ENCODE measurements at places on chromosomes 7 and 10. TPM values are rescaled to one million over a fixed set of nuclear protein-coding genes. Genes with fewer than 3 reads are reported as not detected.

DNA sequence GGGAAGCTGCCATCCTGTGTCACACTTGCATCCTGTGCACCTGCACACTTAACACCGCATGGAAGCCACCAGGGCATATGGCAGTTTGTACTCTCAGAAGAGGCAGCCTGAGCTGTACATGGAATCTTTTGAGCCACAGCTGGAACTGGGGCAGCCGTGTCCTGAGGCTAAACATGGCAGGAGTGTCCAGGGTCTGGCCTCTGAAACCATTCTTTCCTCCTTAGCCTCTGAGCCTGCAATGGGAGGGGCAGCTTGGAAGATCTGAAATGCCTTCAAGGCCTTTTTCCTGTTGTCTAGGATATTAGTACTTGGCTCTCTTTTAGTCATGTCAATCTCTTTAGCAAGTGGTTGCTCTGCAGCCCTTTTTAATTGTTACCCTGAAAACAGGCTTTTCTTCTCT is 16.4 kb downstream of the PLCE1 start:
- DNase-seq, result no peak

The TMEM236 gene
- 1.0 TPM for total RNA-seq

DNA sequence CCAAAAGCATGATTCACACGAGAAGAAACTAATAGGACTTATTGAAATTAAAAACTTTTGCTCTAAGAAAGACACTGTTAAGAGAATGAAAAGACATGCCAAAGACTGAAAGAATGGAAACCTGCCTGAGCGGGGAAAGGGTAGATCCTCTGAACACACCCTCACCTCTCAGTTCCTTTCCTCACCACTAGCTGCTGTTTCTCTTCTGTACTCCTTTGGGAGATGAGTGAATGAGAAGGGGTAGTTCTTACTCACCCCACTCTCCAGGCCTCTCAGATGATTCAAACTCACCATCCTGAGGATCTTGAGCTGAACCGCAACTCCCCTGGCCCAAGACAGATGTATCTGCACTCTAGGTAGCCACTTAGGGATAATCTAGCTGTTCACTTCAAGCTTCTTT is 41.9 kb downstream of the IQUB start:
- DNase-seq, result no peak

DNA sequence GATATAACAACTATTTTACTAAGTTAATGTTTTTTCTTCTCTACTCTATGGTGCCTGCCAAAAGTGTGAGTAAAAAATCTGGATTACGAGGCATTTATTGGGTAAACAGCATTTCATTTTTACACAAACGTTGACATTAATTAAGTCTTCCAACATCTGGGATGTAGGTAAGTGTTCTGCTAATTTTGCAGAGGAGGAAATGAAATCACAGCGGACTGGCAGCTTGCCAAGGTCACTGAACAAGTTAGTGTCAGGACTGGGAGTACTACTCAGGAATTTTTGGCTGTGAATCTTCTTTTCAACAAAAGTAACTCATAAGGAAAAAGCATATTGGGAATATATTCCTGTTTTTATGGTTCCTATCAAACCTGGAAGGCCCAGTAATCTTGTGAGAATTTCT is 612.1 kb upstream of the FZD8 start:
- DNase-seq, result peak; percentile 75

GRCh38 chr7:117688126-117688525 is 185.1 kb downstream of the CTTNBP2 start:
- no peak for DNase-seq

DNA sequence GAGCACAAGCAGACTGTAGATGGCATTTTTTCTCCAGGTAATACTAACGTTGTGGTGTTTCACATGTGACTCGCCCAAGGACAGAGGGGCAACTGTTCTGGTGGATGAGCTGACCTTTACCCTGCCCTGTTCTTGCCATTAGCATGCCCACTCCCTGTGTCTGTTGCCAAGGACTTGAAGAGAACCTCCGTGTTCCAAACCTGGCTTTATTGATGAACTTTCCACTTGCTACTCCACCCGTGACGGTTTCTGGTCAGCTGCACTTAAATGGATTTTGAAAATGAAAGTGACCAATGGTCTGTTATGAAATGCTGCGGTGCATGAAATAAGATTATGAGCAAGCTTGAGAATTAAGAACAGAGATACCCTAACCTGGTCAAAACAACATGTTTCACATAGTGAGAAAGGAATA is 30.4 kb downstream of the LRRC4 start:
- no peak for DNase-seq

The ARMC3 gene
- not detected for total RNA-seq

GRCh38 chr10:34475786-34476185 is 339.3 kb downstream of the PARD3 start:
- no peak for DNase-seq

DNA sequence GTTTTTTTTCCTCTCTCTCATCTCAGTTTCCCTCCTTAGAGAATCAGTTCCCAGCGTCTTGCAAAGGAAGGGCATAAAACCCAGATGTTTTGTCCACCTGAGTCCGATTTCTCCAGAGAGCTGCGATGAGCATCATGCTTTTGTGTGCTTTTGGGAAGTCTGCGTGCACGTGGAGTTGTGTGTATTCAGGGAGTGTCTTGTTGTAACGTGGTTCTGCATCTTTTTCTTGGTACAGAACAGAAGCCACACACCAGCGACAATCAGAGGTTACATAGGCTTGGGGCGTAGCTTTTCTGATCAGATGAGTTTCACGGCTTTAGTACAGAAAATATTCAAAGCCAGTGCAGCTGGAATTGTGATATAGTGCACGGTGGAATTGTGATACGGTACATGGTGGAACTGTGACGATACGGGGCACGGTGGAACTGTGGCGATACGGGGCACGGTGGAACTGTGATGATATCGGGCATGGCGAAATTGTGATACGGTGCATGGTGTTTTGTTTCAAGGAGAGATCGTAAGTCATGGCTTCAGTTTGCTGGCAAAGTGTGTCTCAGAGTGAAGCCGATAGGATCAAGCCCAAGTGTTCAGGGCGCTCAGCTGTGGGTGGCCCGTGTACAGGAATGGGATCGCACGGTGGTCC is 32.8 kb downstream of the FOXK1 start:
- DNase-seq, result no peak

The WDFY4 gene
- total RNA-seq, result 2.4 TPM

The NPSR1 gene
- total RNA-seq, result not detected

DNA sequence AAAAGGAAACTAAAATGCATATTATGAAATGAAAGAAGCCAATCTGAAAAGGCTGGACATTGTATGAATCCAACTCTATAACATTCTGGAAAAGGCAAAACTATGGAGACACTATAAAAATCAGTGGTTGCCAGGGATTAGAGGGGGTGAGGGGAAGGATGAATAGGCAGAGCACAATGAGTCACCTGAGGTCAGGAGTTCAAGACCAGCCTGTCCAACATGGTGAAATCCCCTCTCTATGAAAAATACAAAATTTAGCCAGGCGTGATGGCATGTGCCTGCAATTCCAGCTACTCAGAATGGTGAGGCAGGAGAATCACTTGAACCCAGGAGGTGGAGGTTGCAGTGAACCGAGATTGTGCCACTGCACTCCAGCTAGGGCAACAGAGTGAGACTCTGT is 324.8 kb upstream of the PHYHIPL start:
- no peak for DNase-seq

- DNase-seq, result no peak
Measured at GRCh38 chr10:64261092-64261491, 739.9 kb downstream of the REEP3 start.

The EN2 gene
- not detected for total RNA-seq

GRCh38 chr10:35497909-35498308 is 107.2 kb upstream of the GJD4 start:
- DNase-seq, result no peak

DNA sequence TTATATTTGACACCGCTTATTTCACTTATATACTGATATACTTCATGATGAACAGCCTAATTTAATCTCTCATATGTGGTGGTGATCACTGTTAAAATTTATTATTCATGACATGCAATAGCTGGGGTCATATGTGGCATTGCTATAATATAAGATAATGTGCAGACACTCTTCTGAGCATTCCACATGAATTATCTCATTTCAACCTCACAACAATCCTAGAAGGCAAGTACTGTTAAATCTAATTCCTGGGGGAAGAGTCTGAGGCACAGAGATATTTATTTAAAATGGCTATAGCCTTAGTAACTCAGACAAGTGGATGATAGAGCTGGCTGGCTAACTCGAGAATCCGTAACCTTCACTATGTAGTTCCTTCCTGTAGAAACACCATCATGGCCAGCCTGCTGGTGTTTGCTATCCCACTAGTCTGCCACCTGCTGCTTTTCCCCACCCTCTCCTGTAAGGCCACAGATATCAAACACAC is 46.6 kb upstream of the A1CF start:
- DNase-seq, result no peak

The SP8 gene
- not detected for total RNA-seq

The SLIT1 gene
- 0.11 TPM for total RNA-seq

DNA sequence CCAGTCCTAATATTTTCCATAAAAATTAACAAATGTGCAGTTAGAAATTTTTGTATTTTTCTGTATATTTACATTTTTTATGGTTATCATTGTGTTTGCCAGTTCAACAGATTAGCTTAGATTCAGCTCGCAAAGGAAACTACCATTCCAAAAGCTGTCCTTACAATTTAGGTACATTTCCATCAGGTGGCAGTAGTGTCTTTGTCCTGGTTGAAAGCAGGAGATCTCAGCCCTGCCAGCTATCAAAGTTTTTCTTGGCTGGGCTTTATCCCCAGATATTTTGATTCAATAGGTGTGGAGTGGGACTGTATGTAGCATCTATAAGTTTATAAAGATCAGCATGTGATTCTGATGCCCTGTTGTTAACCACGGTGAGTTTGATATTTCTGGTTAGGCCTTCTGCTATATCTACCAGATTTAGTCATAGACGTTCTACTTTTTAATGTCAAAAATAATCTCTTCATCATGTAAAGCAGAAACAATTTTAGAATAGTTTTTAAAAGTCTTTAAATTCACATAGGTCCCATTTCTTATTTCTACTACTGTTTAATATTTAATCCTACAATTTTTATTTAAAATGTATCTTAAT is 15.5 kb upstream of the ICA1 start:
- DNase-seq, result no peak

GRCh38 chr10:132645247-132645530 is 107.6 kb downstream of the INPP5A start:
- no peak for DNase-seq

DNA sequence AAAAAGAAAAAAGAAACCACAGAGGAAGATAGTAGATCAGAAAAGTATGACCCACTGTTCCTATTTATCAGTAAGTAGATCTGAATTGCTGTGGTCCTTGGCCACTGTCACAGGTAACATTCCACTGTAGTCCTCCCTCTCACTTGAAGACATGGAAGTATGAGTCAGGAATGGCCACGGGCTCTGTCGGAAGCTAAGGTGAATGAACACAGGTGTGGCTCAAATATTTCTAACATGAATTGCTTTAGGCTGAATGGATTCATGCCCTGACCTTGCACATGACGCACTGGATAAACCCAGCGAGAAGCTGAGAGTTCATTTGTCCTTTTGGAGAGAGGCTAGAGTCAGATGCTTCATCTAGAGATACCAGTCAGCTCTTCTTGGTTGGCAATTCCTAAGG is 224.5 kb upstream of the SP8 start:
- no peak for DNase-seq

The SFTPA1 gene
- not detected for total RNA-seq

The PRR15 gene
- 0.68 TPM for total RNA-seq

- no peak for DNase-seq
Measured at GRCh38 chr10:59622320-59623132, 87.1 kb downstream of the SLC16A9 start.

DNA sequence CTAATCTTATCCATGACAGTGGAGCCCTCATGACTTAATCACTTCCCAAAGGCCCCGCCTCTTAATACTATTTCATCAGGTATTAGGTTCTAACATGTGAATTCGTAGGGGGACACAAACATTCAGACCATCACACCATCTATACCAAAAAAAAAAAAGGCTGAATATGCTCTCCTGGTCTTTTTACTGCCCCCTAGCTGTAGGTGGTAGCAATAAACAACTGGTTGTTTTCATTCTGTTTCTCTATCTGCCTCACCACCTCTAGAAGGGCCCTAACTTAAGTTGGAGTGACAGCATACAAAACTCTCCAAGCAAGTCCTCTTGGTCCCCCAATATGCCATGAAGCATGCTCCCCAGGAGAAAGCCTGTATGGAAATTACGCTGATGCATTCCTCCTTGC is 94.1 kb downstream of the GRM8 start:
- DNase-seq, result no peak

DNA sequence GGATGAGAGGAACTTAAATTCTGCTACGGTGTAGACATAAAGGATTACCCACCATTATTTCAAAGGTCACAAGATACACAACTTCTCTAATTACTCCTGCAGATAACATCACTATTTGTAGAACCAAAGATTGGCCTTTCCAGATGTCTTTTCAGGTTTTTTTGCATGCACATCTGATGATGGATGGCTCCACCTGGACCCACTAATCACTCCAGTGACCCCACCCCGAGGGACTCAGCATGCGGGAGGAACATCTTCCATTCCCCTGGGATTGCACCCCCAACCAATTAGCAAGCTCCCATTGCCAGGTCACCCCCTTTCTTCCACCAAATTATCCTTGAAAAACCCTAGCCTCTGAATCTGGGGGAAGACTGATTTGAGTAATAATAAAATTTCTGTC is 608.9 kb downstream of the CNTNAP2 start:
- no peak for DNase-seq

The MYL10 gene
- total RNA-seq, result not detected

The OR6V1 gene
- total RNA-seq, result not detected

DNA sequence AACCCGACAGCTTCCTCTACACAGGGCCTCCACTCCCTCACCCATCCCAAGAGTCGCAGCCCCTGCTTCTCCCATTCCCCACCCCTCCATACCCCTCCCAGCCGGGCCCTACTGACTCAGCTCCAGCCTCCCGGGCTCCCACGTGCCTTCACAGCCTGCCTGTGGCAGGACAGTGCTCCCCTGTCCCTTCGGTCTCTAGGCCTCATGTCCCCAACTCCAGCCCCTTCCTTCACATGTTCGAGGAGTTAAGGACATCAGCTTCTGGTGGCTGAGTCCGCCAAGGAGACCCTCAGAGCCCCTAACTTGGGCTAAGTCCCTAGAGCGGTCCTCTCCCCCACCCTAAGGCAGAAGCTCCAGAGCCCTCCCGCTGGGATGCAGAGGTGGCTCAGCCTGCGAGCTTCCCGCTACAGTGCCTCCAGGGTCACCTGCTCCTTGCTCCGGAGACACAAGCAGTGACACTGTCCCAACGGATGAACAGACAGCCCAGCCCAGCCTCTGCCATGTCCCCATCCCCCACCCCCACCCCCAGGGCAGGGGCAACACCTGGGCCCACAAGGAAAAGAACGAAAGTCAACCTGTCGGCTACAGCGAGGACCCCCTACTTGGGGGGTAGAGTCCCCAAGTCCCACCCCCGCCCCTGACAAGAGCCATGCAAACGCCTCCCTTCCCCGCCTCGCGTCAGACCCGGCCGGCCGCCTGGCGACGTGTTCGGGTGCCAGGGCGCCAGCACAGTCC is 716 bp downstream of the SMARCD3 start:
- peak; percentile 67 for DNase-seq
